GDM1 (cell line): ENCODE measurements at places on chromosomes 4 and X.

- no peak for DNase-seq
Observed at GRCh38 chr4:87012265-87012953, 77.6 kb downstream of the AFF1 start.

DNA sequence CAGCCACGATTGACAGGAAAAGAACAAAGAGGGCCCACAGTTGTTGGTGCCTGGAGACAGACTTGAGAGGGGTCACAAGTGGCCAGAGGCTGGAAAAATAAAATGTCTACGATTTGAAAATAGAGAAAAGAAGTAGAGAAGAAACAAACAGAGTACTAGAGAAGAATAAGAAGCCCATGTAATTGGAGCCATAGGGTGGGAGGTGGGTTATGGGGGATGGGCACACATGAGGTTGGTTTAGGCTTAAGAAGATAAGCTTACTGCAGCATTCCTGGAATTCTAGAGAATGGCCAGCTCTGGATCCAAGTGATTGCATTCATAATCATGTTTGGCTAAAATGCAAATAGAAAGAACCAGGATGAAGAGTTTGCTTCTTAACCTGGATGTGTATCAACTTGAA lies 210.7 kb downstream of the MAML3 start:
- DNase-seq = no peak

DNA sequence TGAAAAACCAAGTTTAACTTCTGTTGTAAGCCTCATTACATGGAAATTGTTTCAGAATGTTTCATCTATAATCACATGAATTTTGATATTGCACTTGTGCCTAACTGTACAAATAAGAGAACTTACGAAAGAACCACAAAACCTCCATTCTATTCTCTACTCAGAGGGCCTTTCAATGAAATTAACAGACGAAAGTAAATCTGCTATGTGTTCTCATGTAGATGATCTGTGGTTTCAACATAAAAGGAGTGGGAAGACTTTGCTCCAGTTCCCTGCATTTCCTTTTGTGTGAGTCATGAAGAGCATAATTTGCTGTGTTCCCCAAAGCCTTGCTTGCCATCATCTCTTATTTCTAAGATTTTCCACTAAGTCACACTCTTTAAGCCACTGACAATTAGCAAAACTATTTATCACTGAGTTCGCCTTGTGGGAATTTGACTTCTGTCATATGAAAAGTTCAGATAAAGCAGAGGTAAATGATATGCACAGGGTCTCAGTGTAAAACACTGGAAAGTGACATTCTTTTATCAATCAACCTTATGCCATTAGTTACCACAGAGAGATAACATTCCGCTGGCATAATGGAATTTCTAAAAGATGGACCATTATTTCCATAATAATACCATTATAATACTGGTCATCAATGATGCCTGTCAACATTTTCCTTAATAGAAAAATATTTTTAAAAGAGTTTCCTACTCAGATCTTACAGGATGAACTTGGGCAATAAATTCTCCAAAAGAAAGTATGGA lies 329.8 kb downstream of the NR3C2 start:
- DNase-seq = no peak

DNA sequence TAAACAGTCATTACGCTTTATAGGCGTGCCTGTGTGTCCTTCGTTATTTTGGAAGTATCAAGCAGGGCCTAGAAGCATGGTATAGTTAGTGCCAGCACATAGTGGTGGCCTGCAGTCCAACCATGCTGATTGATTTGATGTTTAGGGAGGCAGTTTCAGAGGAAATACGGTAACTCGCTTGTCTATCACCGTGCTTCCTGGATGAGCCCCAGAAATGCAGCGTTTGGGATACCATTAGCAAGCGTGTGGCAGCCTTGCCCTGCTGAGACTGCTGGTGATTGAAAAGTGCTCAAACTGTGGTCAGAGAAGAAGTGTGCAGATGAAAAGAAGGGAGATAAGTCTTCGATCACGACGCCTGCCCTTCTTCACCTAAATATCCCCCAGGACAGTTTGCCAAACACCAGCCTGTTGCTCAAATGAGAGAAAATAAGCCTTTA lies 158.4 kb downstream of the CHIC2 start:
- DNase-seq = no peak

DNA sequence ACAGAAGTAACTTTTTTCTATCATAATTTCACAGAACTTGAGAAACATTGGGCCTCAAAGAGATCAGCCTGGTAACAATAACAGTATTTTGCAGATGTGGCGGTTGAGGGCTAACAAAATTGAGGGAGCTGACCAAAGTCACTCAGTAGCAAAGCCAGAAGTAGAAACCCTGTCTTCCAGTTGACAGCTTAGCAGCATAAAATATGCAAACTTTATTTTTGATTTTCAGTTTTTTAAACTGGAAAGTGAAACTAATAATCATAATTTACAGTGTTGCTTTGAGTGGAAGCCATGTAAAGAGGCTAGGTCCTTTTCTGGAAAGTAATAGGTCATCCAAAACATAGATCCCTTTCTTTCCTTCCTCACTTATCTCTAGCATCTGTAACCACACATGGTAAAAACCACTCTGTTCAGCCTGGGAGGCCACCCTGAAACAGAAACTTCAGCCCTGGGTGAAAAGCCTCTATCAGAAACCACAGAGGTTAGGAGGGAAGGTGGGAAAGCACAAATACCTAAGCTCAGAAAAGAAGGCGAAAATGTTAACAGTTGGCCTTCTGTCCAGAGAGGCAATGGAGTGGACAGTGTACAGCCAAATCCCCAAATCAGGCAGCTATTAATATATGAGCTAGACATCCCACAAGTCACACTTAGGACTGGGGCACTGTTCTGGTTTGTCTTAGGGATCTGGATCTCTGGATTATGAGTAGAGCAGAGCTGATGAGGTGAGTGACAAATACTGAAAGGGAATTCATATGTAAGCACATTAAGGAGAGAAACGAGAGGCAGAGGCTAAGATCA lies 61.1 kb upstream of the ARSJ start:
- no peak for DNase-seq

- DNase-seq = no peak
Observed at GRCh38 chrX:110003167-110004156, 548 bp downstream of the TMEM164 start.

DNA sequence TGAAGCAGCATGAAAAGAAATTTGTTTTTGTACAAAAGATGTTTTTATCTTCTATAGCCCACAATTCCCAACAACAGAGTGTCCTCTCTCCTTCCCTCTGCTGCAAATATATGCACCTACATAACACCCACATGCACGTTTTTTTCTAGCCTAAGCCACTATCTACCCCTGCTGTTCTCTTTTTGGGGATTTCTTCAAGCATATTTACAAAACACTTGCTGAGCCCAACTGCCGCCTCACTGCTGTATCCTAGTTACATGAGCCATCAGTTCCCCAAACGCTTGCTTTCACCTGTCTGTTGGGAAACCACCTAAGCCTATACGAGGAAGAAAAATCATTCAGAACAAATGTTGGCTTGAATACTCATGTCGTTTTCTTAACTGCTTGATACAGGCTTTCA lies 127.2 kb downstream of the CHRNA9 start:
- no peak for DNase-seq

GRCh38 chrX:110402850-110403221 lies 44.2 kb downstream of the RTL9 start:
- no peak for DNase-seq

DNA sequence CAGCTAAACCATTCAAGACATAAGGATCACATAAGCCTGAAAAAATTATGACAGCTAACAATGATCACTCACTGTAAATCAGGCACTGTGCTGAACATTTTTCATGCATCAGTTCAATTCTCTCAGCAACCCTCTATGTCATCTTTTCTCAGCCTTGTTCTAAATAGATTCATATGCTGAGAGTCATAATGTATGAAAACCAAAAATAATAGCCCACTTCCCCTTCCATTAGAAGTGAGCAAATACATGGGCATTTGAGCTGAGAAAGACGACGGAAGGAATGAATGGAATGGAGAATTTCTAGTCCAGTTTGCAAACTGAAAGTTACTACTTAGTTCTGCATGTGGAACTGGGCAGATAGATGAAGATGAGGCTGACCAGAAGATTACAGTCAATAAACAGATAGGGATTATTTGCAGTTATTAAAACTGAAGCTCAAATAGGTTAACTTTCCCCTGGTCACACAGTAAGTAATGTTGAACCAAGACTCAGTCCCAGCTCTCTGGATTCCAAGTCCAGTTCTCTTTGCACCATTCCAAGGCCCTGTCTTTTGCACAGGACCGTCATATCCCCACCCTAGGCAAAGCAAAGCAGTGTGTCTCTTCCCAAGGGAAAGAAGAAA lies 1.6 kb upstream of the SH3RF1 start:
- no peak for DNase-seq

DNA sequence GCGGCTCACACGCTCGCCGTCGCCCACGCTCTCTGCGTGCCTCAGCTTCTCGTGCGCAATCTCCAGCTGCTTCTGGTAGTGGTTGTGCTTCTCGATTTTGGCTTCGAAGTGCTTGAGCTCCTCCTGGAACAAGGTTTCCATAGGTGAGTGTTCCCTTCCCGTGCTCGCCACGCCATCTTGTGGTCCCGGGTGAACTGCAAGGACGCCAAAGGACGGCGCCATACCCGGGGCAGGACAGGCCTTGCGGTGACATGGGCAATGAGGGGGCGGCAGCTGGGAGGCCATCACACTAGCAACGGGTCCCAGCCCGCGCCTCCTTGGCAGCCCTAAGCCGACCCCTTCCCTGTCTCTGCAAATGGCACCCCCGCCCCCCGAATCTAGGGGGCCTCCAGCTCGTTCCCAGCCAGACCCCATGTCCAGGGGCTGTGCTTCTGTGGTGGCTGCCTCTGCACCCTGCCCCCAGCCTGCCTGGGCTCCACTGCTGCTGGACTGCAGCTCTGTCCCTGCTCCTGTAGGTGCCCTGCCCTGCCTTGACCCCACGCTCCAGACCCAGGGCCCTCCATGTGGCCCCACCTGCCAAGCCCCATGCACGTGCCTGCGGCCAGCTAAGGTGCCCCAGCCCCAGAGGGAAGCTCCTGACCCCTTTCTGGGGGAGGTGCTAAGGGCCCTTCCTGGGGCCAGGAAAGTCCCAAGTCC lies 17.3 kb downstream of the LRPAP1 start:
- no peak for DNase-seq

DNA sequence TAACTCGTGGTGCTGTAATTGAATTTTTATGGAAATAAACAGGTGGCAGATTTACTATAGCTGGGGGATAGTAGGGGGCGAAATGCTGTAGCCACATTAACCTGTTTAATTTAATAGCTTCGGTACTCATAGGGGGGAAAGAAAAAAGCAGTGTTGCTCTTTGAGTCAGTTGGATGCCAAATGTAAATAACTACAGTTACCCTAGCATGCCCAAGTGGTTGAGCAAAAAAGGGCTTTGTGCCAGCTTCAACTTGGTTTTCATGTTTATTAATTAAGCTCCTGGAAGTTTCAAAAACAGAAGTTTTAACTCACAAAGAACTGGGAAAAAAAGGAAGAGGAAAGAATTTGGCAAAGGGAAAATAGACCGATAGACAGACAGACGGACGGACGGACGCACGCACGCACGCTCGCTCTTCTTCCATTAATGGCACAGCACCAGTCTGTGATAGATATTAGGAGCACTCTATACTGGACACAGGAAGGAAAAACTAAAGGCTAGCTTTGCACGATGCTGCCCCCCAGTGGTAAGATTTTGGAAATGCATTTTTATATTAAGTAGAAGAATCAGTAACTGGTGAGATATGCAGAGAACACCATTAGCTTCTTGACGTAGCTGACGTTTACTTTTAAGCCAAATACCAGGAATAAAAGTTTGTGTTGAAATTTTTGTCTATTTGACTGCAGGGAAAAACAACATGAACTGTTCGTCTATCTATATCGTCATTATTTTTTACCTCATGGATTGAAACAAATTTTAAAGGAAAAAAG lies 151.8 kb downstream of the SLC7A11 start:
- peak; percentile 23 for DNase-seq

- no peak for DNase-seq
Observed at GRCh38 chrX:46185923-46186810, 359.1 kb downstream of the ZNF674 start.

- DNase-seq = no peak
Observed at GRCh38 chr4:42328978-42329377, 68.3 kb upstream of the SHISA3 start.

DNA sequence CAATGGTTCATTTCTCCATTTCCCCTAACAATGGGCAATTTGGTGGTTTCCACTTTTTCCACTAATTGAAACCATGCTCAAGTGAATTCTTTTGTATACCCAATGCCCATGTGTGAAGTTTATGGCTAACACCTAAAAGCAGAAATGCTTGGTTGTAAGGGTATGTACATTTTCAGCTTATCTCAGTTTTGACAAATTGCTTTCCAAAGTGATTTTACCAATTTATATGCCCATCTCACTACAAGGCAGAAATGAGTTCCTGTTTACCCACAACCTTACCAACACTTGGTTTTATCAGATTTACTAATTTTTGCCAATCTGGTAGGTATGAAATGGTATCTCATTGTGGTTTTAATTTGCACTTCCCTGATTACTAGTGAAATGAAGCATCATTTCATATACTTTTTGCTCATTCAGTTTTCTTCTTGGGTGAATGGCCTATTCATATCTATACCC lies 14.8 kb downstream of the GPR34 start:
- no peak for DNase-seq

GRCh38 chrX:139112432-139112831 lies 400.9 kb upstream of the FGF13 start:
- DNase-seq = no peak

DNA sequence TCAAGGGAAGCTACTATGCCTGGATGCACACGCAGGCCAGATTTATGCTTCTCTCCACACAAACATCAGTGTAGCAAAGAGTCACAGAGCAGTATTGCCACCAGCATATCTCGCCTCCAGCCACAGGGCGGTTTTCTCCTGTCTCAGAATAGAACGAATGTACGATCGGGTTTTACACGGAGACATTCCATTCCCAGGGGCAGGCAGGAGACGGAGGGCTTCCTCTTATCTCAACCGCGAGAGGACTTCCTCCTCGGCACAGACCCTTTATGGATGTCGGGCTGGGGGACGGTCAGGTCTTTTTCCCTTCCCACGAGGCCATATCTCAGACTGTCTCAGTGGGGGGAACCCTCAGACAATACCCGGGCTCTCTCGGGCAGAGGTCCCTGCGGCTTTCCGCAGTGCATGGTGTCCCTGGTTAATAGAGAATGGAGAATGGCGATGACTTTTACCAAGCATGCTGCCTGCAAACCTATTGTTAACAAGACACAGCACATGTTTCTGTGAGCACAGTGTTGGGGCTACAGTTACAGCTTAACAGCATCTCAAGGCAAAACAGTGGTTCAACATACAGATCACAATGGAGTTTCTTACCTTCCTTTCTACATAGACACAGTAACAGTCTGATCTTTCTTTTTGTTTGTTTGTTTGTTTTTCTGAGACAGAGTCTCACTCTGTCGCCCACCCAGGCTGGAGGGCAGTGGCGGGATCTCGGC lies 24.1 kb downstream of the CSF2RA start:
- no peak for DNase-seq

- DNase-seq = peak; percentile 2
Observed at GRCh38 chr4:33060674-33061542, 2340.7 kb downstream of the PCDH7 start.

DNA sequence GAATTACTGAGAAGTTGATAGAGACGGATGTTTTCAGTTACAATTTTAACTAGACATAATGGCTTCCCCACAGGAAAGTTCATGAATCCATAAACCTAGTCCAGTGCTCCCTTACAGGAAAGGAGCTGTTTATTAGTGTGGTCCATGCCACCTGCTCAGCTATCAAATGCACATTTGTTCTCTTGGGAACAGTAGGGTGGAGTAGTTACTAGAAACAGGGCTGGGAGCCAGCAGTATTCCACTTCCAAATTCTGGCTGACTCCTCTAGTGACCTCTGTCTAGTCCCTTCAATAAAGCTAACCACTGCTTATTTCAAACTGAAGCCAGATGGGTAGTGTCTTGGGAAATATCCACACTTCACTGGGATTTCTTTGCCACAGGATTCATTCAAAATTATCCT lies 88.4 kb upstream of the TLL1 start:
- no peak for DNase-seq

- DNase-seq = no peak
Observed at GRCh38 chr4:85650908-85651307, 176.0 kb downstream of the ARHGAP24 start.
